A172 (cell line): ENCODE measurements at places on chromosomes 3 and 15. TPM values are rescaled to one million over a fixed set of nuclear protein-coding genes. Genes with fewer than 3 reads are reported as not detected.
A peak's percentile ranks its signal among the peaks of the same experiment; 100 is the strongest.

DNA sequence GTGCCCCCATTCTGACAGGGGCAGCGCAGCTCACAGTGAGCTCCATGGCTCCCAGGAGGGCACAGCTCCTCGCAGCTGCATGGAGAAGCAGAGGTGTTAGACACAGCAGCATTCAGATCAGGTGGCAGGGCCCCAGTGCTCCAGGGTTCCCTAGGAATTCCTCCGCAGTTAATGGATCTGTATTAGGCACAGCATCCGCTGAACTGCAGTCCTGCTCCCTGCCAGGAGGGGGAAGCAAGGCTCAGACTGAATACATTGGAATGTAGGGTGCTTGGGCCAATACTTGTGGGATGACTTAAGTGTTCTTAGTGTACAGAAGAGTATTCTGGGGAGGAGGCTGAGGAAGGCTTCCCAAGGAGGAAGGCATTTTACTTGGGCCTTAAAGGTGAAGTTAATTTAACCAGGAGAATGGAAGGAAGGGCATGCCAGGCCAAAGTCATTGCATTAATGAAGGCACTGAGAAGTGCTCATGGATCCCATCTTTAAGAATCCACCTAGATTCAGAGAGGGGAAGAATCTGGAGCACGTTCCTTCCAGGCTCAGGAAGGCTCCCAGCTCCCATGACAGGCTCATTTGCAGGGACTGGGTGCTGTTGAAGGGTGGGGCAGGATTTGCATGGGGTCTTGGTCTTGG is 111.6 kb downstream of the RAB11A start:
- DNase-seq, result peak; percentile 71

ZNF592 gene
- 5.6 and 6.9 TPM in 2 replicates for total RNA-seq

NR2E3 gene
- total RNA-seq, result not detected in 2 replicates

MB21D2 gene
- total RNA-seq, result 85.0 and 99.1 TPM in 2 replicates

PLA2G4D gene
- total RNA-seq, result not detected in 2 replicates

DNA sequence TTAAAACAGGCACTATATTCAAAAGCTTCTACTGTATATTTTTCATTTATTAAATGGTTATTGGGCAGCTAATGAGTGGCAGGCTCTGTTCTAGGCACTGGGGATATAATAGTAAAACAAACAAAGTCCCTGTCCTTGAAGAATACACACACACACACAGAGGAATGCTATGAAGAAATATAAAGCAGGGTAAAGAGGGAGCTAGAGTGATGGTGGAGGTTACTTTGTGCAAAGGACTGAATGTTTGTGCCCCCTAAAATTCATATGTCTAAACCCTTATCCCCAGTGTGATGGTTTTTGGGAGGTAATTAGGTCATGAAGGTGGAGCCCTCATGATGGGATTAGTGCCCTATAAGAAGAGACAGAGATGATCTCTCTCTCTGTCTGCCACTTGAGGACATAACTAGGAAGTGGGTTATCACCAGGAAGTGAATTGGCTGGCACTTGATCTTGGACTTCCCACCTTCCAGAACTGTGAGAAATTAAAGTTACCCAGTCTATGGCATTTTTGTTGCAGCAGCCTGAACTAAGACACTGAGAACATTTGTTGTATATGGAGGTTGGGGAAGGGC is 31.8 kb downstream of the USF3 start:
- no peak for DNase-seq

A4GNT gene
- not detected in 2 replicates for total RNA-seq

GRCh38 chr3:149560617-149561016 is 86.1 kb downstream of the TM4SF4 start:
- DNase-seq, result no peak

PLSCR5 gene
- total RNA-seq, result not detected in 2 replicates

DNA sequence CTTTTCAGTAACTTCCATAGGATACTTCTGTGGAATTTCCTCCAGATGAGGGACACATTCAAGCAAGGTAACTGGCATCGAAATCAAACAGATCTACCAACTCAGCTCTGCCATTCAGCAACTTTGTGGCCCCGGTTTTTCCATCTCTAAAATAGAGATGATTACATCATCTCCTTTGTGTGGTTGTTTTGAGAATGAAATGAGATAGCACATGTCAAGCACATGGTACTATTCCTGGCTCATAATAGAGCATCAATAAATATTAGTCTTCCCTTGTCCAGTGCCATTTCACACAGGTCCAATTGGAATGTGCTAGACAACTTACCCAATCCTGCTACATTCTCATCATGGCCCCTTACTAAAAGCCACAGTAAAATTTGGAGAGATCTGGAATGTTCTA is 24.2 kb upstream of the TM4SF4 start:
- DNase-seq, result no peak

UNC13C gene
- total RNA-seq, result not detected in 2 replicates

DNA sequence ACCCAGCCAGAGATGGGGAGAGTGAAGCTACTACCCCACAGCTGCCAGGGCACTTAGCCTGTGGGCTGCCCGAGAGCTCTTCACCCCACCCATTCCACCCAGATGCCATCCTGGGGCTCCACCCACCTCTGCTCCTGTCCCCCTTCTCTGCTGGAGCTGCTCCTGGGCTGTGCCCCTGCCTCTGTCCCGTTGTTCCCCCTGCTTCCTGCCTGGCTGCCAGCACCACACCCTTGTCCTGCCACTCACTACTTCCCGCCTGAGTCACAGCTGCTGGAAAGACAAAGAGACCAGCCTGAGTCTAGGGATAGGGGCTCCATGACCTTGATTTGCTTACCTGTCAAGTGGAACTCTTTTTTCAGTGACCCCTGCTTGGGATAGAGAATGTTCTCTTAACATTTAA is 12.4 kb downstream of the GNAI2 start:
- peak; percentile 83 for DNase-seq

KNL1 gene
- 33.6 and 40.1 TPM in 2 replicates for total RNA-seq

DNA sequence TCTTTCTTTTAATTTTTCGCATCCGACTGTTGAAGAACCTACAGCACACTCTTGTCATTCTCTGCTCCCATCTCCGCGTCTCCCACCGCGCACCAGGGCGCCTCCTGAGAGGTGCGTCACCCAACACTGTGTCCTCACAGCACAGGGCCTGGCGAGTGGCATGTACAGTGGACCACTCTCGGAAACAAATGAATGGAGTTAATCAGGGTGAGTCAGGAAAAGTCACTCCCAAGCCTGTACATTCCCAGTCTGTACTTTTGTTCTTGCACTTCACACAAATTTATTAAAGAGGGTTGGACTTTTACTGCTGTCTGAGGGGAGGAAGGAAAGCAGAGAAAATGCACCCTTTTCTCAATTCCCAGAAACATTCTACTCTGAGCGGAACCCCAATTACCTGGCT is 625 bp downstream of the COL6A6 start:
- DNase-seq, result no peak

TM4SF1 gene
- total RNA-seq, result 154 and 177 TPM in 2 replicates

CCR8 gene
- not detected in 2 replicates for total RNA-seq

DNA sequence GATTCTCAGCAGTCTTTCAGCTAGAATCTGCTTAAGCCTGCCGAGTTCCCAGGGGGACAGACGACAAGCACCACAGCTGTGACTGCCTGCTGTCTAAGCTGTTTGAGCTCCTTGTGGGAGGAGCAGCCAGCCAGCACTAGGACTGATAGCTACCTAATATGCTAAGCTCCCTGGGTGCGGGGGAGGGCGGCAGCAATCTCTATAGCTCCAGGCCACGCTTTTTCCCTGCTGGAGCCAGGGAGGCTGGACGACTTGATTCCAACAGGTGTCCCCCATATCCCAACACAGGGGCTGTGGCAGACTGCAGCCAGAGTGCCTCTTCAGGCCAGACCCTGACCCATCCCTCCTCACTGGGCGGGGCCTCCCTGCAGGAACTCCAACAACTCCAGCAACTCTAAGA is 134.1 kb upstream of the ARPP21 start:
- DNase-seq, result no peak

KBTBD8 gene
- 3.0 and 5.0 TPM in 2 replicates for total RNA-seq

DNA sequence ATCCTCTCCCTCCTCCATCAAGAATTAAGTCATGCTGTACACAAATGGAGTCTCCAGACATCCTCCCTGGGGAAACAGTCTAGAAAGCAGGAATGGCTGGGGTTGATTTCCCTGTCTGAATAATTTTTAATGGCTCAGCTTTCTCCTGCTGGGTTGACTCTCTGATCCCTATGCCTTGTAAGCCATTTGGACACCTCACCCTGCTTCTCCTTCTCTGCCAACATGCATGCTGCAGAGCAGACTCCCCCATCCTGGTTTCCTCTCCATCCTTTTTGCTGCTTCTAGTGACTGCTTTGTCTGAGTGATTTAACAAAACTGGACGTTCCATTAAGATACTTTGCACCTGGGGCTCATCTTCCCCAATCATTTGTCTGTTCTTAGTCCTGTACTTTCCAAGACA is 22.2 kb downstream of the SV2B start:
- no peak for DNase-seq

- DNase-seq, result no peak
Observed at GRCh38 chr15:55789066-55789660, 46.2 kb upstream of the PRTG start.

GUCA1C gene
- total RNA-seq, result not detected in 2 replicates

SLC9C1 gene
- total RNA-seq, result not detected in 2 replicates

AGBL1 gene
- total RNA-seq, result not detected in 2 replicates

PRSS50 gene
- not detected in 2 replicates for total RNA-seq

LIPC gene
- total RNA-seq, result 0.55 TPM in 1 of 2 replicates, not detected in the other

GRCh38 chr3:151900460-151900859 is 27.0 kb downstream of the SUCNR1 start:
- DNase-seq, result no peak

DNA sequence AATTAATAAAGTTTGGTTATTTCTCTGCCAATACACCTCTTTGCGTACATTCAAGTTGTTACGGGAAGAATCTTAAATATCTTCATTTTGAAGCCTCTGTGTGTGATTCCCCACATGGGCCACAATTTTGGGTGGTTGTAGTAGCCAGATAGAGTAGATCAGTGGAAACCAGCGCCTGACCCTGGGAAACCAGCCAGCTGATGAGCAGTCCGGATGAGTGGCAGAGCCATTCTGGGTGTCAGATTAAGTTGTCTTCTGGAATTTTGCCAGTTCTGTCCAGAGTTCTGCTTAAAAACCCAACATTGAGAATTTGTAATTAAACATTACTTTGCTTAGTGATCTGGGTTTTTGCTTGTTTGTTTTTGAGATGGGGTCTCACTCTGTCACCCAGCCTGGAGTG is 49.7 kb downstream of the MRPS25 start:
- DNase-seq, result no peak

GRCh38 chr3:182914341-182914740 is 66.0 kb downstream of the DCUN1D1 start:
- DNase-seq, result no peak

PLSCR2 gene
- total RNA-seq, result not detected in 2 replicates

TNFSF10 gene
- 0.46 and 0.79 TPM in 2 replicates for total RNA-seq
